Activated gamma-delta T cell treated with Interleukin-2 at 50 U/mL for 16 hours (primary cell): ENCODE measurements at places on chromosomes 1 and 21.
A peak's percentile ranks its signal among the peaks of the same experiment; 100 is the strongest.

DNA sequence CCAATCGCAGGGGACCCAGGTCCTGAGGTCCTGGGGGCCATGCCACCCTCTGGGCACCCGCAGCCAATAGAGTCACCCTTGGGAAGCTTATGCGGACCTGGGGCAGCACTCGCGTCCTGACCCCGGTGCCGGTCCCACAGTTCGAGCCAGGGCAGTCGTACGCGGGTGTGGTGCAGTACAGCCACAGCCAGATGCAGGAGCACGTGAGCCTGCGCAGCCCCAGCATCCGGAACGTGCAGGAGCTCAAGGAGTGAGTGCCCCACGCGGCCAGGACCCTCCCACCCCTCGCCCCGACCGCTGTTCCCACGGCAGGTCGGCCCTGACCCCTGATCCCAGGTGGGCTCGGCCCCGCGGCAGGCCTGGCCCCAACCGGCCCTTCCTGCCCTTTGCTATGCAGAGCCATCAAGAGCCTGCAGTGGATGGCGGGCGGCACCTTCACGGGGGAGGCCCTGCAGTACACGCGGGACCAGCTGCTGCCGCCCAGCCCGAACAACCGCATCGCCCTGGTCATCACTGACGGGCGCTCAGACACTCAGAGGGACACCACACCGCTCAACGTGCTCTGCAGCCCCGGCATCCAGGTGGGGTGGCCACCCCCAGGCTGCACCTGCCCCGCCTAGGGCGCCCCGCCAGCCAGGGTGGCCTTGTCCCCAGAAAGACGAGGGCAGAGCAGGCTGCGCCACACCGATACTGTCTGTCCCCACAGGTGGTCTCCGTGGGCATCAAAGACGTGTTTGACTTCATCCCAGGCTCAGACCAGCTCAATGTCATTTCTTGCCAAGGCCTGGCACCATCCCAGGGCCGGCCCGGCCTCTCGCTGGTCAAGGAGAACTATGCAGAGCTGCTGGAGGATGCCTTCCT is 20.5 kb downstream of the COL6A1 start:
- DNase-seq = peak; percentile 2

DNA sequence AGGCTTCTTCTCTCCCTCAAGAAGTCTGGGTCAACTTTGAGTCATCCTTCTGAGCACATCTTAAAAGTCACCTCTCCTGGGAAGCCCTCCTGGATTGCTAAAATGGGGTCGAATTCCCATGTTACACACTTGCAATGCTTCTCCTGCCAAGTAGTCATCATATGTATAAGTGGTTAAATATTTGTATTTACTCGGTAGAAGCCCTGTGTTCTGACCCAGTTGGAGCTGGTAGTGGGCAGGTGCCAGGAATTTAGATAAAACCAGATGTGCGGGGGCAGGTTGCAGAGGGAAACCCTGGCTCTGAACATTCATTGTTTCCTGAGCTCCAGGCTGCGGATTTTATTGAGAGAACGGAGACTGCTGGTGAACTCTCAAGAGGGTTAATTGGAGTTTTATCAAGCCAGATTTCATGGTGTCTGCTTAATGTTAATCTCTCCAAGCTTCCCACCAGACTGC is 52.8 kb upstream of the RPL11 start:
- no peak for DNase-seq

- DNase-seq = no peak
Observed at GRCh38 chr1:150695561-150695960, 1.4 kb downstream of the GOLPH3L start.

GRCh38 chr1:199792874-199793273 is 234.6 kb upstream of the NR5A2 start:
- DNase-seq = no peak

DNA sequence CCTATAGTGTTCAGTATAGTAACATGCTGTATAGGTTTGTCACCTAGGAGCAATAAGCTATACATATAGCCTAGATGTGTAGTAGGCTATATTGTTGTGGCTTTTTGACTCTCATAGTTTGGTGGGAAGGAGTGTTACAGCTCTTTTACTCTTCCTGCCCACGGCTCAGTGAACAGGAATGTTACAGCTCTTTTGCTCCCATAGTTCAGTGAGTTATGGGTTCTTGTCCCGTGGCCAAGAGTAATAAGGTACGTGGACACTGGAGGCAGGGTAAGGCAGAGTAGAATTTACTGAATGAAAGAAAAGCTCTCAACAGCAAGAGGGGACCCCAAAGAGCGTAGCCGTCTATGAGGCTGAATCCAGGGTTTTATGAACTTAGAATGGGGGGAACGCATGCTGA is 734.3 kb downstream of the ADGRL2 start:
- no peak for DNase-seq

GRCh38 chr1:9413877-9414213 is 121.2 kb downstream of the SPSB1 start:
- DNase-seq = no peak

DNA sequence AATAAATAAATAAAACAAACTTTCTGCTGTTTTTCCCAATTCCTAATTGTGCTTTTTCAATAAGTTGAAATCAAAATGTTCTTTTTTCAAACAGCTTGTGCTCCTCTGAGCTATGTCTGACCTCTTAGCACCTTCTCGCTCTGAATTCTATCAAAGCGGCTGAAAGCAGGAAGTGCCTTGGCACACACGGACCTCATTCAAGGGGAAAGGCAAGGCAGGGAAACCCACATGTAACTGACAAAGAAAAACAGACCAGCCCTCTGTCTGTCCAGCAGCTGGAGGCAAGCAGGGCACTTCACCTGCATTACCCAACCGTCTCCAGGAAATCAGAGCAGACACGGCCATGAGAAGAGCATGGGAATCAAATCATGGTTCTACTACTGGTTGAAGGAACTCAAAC is 56.7 kb downstream of the PLPP3 start:
- no peak for DNase-seq

DNA sequence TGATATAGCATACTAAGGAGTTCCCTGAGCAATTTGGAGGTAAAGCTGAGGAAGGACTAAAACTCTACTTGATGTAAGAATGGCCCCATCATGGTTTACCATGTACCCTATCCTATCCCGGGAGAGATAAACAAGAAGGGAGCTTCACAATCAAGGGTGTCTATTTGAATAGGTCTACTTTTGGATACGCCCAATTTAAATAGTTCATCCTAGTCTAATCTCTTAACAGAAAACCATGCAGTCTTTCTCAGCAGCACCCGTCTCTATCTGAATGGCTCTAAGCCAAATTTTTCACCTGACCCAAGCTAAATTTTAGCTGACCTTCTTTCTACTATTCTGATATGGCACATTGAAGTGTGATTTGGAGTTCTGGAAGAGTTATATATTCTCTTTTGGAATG is 122.0 kb downstream of the TNNI3K start:
- DNase-seq = no peak

GRCh38 chr1:42931911-42932422 is 26.7 kb downstream of the SLC2A1 start:
- DNase-seq = peak; percentile 83

DNA sequence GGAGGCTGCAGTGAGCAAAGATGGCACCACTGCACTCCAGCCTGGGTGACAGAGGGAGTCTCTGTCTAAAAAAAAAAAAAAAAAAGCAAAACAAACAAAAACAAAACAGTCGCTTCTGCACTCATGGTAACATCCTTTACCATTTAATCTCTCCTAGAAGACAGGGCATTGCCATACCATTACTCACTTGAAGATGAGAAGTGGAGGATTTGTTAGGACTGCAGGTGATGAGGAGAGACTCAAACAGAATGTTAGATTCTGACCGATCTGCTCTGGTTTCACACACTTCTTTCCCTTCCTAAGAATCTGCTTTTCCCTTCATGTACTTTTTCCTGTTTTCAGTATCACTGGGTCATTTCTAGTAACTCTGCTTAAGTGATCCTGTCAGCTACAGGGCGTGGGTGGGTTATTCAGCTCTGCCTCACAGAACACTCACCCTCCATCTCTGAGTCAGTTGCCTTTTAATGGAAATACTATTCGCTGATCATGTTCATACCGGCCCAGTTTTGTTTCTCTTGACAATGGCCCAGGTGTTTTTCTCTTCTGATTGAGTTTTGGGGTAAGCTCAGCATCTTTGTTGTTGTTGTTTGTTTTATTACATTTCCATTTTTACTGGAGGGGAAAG is 148.0 kb upstream of the ERG start:
- no peak for DNase-seq

DNA sequence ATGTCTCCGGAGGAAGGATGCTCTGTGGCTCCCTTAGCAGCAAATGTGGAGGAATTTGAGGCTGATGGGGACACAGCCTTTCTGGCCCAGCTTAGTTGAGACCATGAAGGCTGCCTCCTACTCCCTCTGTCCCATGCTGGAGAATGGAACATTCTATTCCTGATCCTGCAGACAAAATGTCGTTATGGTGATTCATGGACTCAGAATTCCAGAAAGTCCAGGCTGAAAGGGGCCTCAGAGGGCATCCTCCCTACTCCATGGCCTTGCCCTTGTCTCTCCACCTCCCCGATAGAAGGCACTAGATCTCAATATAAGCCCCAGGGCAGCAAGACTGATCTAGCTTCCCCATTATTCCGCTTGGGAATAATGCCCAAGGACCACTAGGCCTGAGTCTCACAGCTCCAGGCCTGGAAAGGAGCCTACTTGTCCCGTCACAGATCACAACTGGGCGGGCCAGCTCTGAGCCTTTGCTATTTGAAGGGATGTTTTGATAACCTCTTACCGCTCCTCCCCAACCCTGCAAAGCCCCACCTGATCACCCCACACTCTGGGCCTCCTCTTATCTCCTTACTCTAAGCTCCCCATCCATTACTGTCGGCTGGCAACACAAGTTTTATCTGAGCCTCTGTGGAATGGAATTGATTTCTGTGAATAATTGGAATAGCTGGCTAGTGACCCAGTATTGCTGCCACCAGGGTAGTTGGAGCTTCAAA is 52.8 kb upstream of the TRABD2B start:
- no peak for DNase-seq

- DNase-seq = no peak
Observed at GRCh38 chr1:5254975-5255374, 600.6 kb downstream of the AJAP1 start.
